8988T (cell line): ENCODE measurements at places on chromosomes 12 and 14.

DNA sequence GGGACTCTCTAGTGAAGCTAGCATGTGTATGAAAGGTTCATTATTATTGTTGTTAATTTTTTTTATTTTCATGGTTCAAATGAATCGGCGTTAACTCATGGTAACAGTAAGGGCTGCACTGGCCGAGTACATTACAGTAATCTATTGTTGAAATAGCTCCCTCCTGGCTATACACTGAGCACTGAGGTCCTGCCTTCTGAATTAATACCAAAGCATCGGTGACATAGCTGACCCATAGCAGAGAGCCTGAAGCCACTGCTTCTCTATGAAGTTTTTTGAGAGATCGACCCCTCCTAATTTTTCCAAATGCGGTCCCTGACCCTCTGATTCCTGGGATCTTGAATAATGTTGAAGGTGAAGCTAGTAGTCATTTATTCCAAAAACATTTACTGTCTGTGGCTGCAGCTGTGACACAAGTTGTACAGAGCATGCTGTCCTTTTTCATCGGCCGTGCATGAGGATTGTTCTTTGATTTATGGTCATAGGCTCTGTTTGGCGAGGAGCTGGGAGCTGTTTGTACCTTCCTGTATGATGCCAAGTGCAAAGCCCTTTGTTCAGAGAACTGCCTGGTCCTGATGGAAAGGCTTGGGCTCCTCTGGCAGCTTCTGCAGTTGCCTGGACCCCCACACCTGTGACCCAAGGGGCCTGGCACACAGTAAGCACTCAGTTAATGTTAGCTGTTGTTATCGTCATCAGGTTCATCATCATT is 486.5 kb downstream of the EGLN3 start:
- no peak for DNase-seq

DNA sequence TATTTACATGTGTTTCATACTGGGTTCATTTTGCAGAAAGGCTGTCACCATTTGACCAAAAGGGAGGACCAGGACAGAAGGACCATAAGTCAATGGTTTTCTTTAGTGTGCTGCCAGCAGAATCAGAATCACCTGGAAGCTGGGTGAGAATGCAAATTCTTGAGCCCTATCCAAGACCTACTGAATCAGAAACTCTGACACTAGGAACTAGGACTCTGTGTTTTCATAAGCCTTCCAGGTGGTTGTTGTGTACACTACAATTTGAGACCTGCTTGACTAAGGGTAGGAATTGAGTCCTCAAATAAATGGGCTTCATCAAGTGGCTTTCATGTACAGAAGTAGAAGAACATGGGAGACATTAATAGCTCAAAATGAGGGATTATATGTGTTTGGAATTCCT is 32.2 kb downstream of the PDE6H start:
- no peak for DNase-seq

DNA sequence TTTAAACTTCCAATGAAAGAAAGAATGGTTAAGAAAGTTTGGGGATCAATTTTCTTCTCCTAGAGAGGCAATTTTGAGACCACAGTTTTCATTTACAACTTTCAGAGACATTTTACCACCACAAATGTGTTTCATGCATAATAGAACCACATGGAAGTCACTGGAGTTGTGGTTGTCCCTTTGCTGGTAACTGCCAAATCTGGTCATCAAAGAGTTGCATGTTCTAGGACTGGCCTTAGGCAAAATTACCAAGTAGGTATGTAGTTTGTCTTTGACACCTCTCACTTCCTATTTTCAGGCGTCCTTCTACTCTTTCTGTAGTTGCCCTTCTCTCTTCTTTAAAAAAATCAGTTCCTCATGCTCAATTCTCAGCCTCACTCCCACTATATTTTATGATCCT is 54.3 kb upstream of the TMX1 start:
- no peak for DNase-seq

DNA sequence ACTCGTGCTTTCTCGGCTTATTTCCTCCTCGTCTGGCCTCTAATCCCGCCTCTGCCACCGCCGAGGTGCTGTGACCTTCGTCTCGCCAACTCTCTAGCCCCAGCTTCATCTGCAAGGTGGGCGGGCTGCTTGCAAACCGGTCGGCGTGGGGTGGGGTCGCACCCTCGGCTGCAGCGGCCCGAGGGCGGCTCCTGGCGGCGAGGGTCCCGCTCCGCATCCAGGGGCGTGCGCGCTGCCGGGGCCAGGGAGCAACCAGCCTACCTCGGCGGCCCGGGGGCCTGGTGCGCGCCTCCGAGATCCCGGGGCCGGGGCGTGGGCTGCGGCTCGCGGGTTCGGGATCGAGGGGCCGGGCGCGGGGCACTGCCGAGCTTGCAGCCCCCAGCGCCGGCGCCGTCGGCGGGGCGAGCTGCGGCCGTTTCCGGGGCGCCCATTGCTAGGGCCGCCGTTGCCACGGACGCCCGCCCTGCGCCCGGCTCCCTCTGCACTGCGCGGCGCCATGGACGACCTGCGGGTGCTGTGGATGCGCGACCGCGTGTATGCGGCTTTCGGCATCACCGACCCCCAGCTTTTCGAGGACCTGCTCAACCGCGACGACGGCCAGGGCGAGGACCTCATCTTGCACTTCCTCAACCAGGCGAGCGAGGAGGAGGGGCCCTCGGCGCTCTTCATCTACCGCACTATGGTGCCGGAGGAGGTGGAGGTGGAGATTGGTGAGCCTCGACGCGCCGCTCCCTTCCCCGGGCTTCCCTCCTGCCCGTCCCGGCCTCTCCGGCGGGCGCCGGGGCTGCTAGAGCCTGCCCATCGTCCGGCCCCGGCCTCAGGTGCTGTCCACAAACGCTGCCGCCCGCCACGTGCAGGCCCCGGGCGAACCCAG is at the start of gene DNAH10:
TSS of gene DNAH10 (plus strand) at position 461 of the 874 bp plus-strand sequence. CDS start at position 497, 36 bp downstream.
- no peak for DNase-seq

- DNase-seq, result no peak
Measured at GRCh38 chr14:75147423-75148071, 20.7 kb upstream of the NEK9 start.

DNA sequence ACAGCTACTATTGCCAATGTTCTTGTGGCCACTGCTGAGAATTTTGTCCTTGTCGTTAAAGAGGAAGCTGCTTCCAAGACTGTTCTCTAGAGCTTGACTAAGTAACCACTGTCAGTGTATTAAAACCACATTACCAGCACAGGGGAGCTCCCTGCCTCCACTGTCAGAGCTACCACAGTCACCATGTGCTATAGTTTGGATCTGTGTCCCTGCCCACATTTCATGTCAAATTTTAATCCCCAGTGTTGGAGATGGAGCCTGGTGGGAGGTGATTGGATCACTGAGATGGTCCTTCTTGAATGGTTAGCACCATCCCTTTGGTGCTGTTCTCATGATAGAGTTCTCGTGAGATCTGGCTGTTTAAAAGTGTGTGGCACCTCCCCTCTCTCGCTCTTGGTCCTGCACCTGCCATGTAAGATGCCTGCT is 23.2 kb upstream of the RAP1B start:
- DNase-seq, result no peak

GRCh38 chr14:58669556-58670200 is 31.9 kb downstream of the DACT1 start:
- DNase-seq, result no peak

- no peak for DNase-seq
Measured at GRCh38 chr14:68652433-68652690, 140.5 kb downstream of the ZFP36L1 start.

GRCh38 chr14:78530078-78530477 is 359.9 kb downstream of the NRXN3 start:
- DNase-seq, result no peak

GRCh38 chr12:113835896-113836295 is 130.2 kb downstream of the RBM19 start:
- no peak for DNase-seq

GRCh38 chr12:39816671-39817185 is 197.1 kb upstream of the ABCD2 start:
- DNase-seq, result no peak

DNA sequence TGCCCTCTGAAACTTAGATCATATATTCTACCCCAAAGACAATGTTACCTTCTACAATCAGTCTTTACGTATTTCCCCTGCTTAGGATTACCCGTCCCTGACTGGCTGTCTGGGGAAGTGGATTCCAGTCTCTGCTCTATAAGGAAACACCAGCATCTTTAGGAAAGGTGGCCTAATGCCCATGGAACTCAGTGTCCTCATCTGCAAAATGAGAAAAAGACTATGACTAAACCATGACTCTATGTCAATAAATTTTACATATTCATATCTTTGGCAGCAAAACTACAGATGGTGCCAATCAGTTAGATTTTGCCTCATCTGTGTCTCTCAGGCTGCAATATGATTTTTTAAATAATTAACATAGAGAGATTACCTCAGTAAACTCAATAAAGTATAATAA is 133.8 kb downstream of the ITPR2 start:
- no peak for DNase-seq

DNA sequence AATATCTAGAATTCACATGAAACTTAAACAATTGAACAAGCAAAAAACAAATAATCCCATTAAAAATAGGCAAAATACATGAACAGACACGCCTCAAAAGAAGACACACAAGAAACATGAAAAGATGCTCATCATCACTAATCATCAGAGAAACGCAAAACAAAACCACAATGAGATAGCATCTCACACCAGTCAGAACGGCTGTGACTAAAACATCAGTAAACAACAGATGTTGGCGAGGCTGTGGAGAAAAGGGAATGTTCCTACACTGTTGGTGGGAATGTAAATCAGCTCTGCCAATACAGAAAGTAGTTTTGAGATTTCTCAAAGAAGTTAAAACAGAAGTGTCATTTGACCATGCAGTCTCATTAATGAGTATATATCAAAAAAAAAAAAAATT is 121.3 kb downstream of the PTPRO start:
- DNase-seq, result no peak

DNA sequence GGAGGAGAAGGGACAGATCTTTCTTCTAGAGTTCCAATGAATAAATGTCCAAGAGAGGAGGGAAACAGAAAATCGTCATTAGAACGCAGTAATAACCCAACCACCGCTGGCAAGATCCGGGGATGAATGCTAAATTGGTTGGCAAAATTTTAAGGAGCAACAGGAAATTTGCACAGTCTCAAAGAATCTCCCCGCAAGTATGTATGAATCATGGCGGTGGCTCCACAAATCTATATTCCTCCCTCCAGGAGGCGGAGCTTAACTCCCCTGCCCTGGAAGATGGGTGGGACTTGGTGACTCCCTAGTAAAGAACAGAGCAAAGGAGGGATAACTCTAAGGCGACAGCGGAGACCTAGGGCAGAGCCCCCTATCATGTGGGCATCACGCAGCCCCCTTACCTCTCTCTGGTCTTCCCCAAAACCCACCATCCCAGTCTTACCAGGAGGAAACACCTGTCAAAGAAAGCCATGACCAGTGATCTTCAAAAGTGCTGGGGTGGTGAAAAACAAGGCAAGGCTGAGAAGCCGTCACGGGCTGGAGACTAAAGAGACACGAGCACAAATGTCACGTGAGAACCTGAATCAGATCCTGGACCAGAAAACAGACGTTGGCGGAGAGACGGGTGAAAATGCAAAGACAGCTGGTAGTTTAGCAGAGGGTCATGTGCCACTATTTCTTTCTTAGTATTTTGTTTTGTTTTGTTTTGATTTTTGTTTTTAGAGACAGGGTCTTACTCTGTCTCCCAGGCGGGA is 125.8 kb downstream of the NCOR2 start:
- DNase-seq, result no peak

- no peak for DNase-seq
Measured at GRCh38 chr12:22310275-22310674, 24.2 kb downstream of the ST8SIA1 start.

GRCh38 chr12:21354641-21355040 is 18.1 kb upstream of the IAPP start:
- DNase-seq, result no peak

GRCh38 chr14:92659765-92660561 is 88.5 kb downstream of the LGMN start:
- DNase-seq, result no peak

GRCh38 chr14:32940066-32940651 is 1.5 kb downstream of the NPAS3 start:
- no peak for DNase-seq
